NCI-H524 treated with DMSO at 0.1 percent for 48 hours (cell line): ENCODE measurements at places on chromosomes 1 and 21.

- DNase-seq, result no peak
These were observed 126.0 kb upstream of the HMCN1 start for GRCh38 chr1:185608177-185608576.

GRCh38 chr1:162070825-162071224, 1.3 kb downstream of the NOS1AP start:
- no peak for DNase-seq

DNA sequence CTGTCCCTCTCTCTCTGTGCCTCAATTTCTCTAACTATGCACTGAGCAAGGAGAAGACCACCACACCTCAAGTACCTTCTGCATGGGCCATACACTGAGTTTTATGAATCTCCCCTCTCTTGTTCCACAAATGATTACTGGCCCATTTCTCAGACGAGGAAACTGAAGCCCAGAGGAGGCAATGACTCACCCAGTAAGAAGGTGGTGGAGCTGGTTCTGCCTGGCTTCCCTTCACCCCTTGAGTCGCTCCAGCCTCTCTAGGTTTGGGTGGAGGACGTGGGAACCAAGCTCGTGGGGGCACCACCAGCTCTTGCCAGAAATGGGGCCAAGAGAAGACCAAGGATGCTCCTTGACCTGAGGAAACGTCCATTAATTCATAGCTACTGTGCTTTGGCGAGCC, 21.3 kb upstream of the RUNX3 start:
- DNase-seq, result no peak

DNA sequence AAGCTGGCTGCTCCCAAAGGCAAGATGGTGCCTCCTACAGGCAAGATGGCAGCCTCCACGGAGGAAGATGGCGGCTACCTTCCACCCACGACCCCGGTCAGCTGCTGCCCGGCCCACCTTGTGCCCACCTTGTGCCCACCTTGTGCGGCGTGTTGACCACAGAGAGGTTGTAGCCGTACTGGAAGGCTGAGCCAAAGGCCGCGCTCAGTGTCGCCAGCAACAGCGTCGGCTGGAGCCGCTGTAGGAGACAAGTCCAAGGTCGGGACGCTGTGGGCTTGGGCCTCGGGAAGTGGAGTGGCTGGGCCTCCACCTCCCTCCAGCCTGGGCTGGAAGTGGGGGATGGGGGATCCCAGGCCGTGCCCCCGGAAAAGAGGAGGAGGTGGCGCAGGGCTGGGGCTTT, 1.4 kb downstream of the SLC2A7 start:
- no peak for DNase-seq

- DNase-seq, result no peak
These were observed 45.1 kb downstream of the ECE1 start for GRCh38 chr1:21244986-21245687.

DNA sequence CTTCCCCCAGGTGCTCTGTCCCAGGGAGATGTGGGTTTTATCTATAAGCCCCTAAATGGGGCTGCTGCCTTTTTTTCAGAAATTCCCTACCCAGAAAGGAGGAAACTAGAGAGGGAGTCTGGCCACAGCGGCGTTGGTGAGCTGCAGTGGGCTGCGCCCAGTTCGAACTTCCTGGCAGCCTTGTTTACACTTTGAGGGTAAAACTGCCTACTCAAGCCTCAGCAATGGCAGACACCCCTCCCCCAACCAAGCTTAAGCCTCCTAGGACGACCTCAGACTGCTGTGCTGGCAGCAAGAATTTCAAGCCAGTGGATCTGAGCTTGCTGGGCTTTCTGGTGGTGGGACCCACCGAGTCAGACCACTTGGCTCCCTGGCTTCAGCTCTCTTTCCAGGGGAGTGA, 46.2 kb upstream of the PAPPA2 start:
- DNase-seq, result no peak

DNA sequence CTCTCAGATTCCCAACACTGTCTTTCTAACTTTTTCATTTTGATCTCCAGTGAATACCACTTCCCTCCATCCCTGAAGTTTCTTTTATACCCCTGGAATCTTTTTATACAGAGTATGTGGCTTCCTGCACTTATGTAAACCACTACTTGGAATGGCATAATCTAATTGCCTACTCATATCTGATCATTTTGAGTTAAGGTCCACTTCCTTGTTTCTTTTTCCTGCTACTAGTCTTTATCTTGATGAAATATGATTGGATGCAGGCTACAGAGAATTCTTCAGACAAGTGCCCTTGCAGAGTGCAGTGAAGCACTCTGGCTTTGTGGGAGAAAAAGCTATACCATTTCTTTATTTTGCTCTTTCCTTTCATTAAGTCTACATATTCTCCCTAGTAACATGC, 325.3 kb upstream of the ADAMTS5 start:
- DNase-seq, result no peak

- no peak for DNase-seq
These were observed 17.1 kb downstream of the RC3H1 start for GRCh38 chr1:174005032-174005431.
